ENCODE measurements at places on chromosomes 7 and 10.

- DNase-seq = no peak
Measured at GRCh38 chr7:71517940-71518699, 386.2 kb downstream of the GALNT17 start.

- no peak for DNase-seq
Measured at GRCh38 chr7:142606081-142606480, 143.2 kb upstream of the PRSS1 start.

DNA sequence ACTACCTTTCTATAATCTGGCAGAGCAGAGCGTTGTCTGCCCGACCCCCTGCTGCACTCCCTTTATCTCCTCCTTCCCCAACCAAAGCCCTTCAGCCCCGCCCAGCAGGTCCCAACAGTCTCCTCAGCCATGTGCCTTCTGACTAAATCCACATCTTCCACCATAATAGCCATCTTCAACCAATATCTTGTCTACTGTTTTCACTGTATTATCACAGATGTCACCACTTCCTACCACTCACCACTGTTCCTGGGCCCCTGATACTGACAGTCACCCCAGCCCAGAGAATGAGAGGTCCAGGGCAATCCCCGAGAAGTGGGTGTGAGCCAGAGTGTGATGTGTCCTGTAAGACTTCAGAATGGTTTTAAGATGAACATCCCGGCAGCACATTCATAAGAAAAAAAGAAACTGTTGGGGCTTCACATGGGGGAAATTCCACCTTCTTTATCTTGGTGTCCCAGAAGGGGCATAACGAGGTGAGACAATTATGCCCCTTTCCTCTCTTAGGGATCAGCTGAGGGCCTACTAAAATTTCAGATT, 25.3 kb downstream of the CCDC6 start:
- no peak for DNase-seq

DNA sequence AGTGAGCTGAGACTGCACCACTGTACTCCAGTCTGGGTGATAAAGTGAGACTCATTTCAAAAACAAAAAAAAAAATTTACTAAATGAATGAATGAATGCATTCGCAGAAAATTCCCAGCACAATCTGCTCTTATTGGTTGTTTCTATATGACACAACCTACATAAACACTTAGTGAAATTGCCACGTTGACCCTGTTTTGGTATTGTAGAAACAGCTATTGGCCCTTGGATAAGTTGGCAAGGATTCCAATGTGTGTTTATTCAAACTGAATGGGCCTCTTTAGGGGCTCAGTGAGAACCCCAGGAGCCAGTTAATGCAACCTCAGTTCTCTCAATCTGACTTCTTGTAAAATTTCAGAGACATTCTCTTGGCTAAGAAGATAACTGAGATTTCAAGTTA, 66.0 kb downstream of the HHEX start:
- DNase-seq = no peak

DNA sequence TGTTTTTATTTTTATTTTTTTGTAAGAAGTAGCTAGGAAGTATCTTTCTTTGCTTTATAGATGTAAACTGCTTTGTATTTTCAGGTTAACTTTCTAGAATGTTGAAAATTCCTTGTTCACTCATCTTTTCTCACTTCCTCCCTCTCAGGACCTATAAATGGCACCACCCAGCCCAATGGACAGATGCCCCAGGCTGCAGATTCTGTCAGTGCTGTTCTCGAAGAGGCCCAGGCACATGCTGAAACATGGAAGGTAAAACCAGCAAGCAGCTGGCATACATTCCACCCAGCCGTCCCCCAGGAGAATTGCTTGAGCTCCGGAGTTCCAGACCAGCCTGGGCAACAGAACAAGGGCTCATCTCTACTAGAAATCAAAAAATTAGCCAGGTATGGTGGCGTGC, 47.1 kb upstream of the PDSS1 start:
- DNase-seq = no peak

- no peak for DNase-seq
Measured at GRCh38 chr10:125264757-125265578, 104.6 kb upstream of the CTBP2 start.

DNA sequence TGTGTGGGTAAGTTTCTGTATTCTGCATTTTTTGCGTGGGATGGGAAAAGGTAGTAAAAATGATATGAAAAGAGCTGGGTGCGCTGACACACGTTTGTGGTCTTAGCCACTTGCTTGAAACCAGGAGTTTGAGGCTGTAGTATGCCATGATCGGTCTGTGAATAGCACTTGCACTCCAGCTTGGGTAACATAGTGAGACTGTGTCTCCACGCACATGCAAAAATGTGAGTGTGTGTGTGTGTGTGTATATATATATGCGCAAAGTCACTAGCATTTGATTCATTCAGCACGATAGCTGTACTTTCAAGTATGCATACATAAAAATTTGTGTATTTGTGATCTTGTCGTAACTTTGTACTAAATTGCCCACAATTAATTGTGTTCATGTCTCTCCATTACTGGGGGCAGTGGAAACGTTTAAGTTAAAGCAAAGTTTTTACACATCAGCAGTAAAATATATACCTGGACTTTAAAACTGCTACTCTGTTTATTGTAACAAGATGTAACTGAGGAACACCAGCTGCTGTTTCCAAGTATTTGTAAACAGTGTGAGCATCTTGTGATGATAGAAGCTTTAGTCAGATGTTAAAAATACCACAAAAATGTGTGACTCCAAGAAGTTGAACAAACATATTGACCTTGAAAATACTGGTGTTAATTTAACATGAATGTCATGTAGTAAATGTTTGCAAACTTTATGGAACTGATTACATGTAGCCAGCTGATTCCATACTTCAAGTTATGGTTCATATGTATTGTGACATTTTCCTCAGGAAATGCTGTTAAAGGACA, 1.6 kb downstream of the ZRANB1 start:
- DNase-seq = no peak

DNA sequence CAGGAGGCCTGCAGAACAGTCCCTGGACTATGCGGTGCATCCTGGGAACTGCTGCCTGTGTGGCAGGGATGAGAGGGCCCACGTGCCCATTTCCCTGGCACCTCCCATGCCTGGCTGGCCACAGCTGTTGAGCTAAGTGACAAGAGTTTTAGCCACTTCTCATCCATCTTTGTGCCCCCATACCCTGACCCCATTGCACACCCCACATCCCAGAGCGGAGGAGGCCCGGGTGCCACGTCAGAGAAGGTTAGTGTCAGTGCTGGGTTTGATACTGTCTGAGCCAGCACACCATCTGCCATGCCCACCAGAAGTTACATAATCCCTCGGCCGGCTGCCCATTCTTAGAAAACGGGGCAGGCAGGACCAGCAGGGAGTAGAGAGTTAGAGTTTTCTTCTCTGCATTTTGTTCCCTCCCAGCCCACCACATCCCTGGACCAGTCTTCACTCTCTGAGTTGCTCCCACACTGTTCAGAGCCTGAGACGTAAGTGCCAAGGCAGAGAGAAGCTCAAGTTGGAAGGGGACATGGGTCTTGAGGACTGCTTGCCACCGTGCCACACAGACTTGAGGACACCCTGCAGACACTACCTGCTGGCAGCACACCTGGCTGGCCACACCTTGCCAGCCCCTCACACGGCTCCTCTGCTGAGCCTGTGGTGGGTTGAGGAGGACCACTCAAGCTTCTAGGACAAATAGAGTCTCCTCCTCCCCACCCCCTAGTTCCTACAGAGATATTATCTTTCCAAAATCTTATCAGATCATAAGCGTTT, 13.1 kb downstream of the UNC5B start:
- no peak for DNase-seq

- DNase-seq = no peak
Measured at GRCh38 chr10:49274886-49275285, 24.1 kb upstream of the C10orf71 start.

DNA sequence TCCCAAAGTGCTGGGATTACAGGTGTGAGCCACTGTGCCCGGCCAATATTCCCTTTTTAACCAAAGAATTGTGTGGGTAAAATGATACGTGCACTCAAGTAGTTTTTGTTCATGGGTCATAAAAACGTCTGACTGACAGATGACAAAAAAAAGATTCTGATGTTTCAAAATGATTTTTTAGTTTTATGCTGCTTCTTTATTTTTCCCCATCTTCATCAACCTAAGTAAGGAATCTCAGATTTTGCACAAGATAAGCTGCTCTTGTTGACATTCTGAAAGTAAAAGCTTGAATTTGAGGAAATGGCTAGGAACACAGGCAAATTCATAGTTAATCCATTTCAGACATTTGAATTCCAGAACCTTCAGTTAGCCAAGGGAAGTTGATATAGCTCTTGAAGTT, 526.1 kb upstream of the NRP1 start:
- no peak for DNase-seq

DNA sequence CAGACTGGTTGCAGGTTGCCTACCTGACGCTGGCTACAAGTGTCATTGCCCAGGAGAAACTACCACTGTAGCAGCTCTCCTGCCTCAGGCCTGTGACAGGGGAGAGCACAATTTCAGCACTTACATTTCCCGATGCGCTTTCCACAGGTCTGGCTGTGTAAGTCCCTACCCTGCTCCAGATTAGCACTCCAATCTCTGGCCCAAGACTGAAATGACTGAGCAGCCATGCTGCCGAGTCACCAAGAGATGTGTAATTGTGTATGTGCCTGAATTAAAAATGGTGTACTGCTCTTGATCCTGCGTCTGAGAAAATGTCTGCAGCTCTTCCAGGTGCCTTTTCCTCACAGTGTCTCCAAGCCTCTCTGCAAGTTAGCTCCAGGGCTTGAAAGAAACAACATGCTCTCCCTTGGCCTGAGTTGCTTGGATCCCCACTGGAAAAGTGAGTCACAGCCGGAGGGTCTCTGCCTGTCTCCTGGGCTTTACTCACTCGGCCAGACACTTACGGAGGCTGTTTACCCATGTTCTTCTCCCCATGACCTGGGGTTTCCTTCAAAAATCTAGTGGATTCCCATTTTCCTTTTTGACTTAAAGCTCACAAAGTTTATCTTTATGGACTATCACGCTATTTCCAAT, 1001.7 kb upstream of the KCND2 start:
- no peak for DNase-seq

DNA sequence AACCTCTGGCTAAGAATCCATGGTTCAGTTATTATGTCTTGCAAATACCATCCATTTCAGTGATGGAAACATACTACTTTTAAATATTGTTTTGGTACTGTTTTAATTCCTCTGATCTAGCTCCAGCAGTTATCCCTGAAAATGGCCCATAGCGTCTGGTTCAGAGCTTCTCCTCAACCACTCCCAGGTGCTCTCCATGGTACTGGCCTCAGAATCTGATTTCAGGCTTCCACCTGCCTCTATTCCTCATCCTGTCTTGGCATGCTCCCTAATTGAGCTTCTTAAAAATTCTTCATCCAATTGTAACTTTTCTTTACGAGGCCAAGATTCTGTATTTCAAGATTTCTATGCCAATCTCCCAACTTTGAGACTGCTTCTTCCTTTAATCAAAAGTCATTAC, 236.3 kb downstream of the HTR7 start:
- DNase-seq = no peak

DNA sequence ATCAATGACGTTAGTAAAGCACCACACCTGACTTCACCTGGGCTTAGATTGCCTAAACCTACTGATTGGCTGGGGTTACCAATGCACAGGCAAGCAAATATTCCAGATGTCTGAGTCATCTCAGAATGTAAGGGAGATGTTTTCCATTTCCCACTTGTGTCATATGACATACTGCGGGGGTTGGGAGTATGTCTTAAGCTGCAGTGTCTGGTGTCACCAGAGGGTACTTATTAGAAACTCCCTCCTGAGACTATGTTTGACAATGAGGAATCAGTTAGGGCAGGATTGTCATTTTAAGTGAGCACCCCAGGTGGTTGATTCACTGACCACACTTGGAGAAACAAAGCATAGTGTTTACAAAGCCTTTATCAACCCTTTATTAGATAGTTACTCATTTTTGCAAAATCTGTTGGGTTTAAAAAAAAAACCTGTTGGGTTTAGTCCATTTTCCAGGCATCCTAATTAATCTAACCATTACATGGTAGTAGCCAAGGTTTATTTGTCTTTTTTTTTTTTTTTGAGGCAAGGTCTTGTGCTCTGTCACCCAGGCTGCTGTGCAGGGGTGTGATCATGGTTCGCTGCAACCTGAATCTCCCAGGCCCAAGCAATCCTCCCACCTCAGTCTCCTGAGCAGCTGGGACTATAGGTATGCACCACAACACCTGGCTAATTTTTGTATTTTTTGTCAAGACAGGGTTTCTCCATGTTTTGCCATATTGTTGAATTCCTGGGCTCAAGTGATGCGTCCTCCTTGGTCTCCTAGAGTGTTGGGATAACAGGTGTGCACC, 72.5 kb downstream of the CDK6 start:
- peak; percentile 23 for DNase-seq

DNA sequence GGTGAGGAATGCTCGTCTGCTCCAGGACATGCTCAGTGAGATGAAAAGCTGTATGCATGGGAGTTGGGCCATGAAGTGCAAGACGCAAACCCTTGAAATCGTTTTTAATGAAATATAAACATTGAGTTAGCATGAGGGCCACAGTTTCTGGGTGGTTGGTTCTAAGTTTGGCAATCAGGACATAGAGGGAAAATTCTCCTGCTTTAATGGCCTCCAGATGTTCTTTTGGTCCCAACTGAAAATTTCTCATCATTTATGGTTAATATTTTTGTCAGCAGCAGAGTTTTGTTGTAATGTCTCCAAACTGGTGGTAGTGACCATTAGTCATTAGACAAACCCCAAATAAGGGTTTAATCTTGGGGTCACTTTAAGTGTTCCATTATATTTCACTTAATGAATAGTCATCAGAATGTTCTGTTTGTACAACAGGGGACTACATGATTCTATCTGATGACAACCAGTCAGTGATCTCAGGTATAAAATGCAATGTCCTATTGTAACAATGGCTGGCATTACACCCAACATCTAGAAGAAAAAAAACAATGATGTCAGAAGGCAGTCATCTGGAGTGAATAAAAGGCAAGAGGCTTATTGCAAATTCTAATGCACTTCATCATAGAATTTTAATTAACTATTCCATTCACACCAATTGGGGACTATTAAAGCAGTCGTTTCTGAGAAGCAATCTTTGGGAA, 197.4 kb downstream of the JCAD start:
- DNase-seq = no peak

DNA sequence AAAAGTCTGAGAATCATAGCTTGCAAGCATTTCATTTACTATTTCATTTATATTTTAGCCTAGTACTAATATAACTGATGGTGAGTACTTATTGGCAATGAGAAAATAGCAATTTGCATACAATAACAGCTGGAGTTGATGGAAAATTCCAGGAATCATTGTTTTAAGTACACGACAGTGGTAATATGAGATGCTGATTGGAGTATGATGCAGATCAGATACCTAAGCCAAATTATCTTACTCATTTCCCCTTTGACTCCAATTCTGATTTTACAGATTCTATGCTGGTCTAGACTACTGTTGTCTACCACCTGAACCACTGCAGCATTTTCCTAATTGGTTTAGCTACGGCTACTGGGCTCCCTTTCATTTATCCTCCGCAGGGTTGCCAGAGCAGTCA, 36.7 kb downstream of the GNG11 start:
- no peak for DNase-seq

DNA sequence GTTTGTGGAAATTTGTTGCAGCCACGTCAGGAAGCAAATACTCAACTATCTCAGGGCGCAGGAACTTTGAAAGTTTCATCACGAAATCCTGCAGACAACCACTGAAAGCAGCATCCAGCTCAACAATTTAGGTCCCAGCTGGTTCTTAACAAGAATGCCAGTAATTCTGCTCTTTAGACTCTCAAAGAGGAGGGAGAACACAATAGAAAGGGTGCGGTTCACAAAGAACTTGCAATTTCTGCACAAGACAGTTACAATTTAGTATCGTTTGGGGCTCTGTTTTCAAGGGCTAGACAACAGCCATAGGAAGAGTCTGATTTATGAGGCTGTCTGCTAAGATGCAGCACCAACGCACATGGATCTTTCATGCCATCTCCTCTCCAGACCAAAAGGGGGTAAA, 223.1 kb downstream of the FGFR2 start:
- no peak for DNase-seq
